ENCODE measurements at places on chromosomes 5 and 9.

- DNase-seq = no peak
Observed at GRCh38 chr9:73059247-73059646, 92.4 kb upstream of the ANXA1 start.

DNA sequence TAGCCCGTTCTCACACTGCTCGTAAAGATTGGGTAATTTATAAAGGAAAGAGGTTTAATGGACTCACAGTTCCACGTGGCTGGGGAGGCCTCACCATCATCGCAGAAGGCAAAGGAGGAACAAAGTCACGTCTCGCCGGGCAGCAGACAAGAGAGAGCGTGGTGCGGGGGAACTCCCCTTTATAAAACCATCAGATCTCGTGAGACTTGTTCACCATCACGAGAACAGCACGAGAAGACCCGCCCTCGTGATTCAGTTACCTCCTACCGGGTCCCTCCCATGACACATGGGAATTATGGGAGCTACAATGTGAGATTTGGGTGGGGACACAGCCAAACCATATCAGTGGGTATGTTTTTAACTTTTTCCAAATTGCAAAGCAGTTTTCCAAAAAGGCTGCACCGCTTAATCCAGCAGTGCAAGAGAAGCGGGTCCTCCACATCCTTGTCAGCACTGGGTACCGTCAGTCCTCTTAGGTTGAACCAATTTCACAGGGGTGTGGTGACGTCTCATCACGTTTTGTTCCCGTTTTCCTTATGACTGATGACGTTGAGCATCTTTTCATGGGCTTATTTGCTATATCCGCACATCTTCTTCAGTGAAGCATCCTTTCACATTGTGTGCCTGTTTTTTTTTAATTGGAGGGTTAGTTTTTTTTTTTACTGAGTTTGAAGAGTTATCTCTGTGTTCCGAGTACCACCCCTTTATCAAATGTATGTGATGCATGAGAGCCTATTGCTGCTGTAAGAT lies 8.0 kb upstream of the FCN2 start:
- no peak for DNase-seq

GRCh38 chr5:176793736-176794135 lies 16.6 kb upstream of the UNC5A start:
- no peak for DNase-seq

DNA sequence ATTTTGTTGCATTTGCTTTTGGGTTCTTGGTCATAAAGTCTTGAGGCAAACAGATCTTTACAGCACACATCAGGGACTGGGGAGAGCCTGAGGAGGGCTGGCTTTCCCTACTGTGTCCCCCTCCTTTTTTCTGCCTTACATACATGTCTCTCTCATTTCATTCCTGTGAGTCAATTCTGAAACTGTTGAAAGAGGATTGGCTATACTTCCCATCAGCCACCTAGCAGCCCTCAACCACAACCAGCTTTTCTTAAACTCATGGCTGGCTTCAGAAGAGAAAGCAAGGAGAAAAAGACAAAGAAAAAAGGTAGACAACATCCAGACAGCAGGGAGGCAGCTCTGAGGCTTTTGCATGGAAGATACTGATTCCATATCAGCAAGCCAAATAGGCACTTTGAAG lies 374.8 kb upstream of the KIF2A start:
- no peak for DNase-seq

DNA sequence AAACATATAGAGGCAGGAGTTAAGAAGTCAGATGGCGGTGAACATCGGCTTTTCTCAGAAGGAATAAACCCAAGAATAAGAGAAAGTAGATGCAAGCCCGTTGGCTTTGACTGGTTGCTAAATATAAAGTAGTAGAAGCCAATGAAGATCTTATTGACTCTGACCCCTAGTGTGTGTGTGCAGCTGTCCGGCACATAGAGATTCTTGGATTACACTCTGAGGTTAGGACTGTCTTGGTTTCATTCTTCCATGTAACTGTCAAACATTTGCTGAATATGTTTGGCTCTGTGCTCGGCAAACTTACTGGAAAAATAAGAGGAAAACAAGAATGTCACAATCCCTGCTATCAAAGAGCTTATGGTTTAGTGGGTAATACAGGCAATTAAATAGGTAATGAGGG lies 54.9 kb downstream of the ASTN2 start:
- no peak for DNase-seq

- no peak for DNase-seq
Observed at GRCh38 chr5:2017540-2018389, 135.0 kb upstream of the IRX4 start.

GRCh38 chr5:93850311-93850710 lies 108.9 kb upstream of the POU5F2 start:
- no peak for DNase-seq

Measured in MG63 (cell line).